SW 1271 (cell line): ENCODE measurements at places on chromosomes 13 and 19.
A peak's percentile ranks its signal among the peaks of the same experiment; 100 is the strongest.

GRCh38 chr13:33280923-33281322, 4.6 kb downstream of the STARD13 start:
- DNase-seq: no peak

DNA sequence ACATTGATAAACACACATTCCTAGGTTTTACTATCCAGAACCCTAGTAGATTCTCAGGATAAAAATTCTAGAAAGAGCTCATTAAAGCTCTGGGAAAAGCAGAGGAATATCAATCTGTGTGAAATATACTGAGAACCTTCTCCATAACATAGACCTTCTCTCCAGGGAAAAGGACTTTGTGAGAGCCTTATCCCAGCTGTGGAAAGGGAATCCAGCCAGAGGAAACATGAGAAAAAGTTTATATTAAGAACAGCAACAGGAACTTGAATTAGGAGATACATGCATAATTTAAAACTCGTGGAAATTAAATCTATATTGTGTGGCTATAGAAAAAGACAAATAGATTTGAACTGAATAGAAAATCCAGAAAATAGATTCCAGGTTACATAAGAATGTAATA, 1639.9 kb downstream of the EFNB2 start:
- DNase-seq: no peak

DNA sequence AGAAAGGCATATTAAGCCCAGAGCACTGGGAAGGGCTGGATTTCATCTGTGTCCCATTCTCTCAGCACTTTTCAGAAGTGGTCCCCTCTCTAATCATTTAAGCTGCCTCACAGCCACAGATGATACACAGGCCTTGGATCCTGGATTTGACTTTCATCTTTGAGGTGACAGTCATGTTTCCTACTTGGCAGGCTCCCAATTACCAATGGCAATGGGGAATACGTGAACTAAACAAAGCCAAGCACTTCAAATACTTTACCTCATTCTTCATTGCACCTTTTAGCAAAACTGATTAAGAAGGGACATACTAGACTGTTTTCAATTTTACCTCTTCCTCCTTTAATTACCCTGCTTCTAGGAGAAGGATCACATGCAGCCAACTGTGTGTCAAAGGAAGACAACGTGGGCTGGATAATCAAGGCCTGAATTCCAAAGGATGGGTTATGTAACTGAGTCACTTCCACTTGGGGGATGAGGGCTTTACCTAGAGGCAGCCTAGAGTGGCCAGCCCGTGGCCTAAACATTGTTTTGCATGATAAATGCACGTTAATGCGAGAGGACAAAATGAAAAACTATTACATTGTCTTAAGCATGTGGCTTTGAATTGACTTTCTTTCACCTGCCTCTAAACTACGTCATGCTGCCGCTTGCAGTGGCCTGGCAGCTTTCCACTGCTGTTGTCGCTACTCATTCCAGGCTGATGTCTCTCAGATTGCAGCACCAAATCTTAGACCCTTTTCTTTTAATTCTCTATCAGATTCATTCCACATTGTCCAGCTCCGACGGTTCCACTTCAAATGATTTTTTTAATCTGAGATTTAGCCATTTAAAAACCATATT, 95.0 kb downstream of the KCTD12 start:
- no peak for DNase-seq

DNA sequence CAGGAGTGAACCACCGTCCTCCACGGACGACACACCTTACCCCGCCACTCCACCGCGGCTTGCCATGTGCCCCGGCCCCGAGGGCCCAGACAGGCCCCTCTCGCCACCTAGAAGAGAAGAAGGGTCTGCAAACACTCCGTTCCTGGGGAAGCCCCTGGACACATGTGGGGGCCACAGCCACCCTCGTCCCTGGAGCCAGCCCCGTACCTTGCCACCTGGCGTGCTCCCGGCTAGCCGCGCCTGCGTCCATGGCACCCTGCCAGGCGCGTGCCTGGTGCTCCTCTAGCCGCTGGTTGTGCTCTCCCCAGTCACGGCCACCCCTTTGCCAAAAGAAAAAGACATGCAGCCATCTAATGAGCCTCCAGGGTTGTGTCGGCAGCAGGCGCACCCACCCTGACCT, 19.9 kb upstream of the TINCR start:
- no peak for DNase-seq

DNA sequence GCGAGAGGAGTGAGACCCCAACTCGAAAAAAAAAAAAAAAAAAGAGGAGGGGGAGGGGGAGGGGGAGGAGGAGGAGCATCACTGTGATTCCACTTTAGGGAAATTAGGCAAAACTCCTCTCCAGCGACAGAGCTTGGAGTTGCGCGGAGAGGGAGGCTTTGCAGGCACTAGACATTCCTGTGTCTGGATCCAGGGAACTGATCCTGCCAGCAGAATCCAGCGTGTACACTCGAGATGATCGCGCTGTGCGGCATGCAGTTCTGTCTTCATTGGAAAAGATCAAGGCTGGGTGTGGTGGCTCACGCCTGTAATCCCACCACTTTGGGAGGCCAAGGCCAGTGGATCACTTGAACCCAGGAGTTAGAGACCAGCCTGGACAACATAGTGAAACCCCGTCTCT, 29.6 kb upstream of the KLF2 start:
- DNase-seq: no peak

GRCh38 chr13:75135325-75135825, 346.6 kb downstream of the TBC1D4 start:
- DNase-seq: peak; percentile 25

- DNase-seq: no peak
These were observed 476.9 kb upstream of the KLHL1 start for GRCh38 chr13:70585109-70585508.

DNA sequence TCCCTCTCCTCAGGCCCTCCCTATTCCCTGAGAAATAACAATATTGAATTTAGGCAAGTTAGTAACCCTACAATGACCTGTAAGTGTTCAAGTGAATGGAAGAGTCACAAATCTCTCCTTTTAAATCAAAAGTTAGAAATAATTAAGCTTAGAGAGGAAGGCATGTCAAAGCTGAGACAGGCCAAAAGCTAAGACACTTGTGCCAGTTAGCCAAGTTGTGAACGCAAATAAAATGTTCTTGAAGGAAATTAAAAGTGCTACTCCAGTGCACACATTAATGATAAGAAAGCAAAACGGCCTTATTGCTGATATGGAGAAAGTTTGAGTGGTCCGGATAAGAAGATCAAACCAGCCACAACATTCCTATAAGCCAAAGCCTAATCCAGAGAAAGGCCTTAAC, 120.9 kb downstream of the RBM26 start:
- no peak for DNase-seq

DNA sequence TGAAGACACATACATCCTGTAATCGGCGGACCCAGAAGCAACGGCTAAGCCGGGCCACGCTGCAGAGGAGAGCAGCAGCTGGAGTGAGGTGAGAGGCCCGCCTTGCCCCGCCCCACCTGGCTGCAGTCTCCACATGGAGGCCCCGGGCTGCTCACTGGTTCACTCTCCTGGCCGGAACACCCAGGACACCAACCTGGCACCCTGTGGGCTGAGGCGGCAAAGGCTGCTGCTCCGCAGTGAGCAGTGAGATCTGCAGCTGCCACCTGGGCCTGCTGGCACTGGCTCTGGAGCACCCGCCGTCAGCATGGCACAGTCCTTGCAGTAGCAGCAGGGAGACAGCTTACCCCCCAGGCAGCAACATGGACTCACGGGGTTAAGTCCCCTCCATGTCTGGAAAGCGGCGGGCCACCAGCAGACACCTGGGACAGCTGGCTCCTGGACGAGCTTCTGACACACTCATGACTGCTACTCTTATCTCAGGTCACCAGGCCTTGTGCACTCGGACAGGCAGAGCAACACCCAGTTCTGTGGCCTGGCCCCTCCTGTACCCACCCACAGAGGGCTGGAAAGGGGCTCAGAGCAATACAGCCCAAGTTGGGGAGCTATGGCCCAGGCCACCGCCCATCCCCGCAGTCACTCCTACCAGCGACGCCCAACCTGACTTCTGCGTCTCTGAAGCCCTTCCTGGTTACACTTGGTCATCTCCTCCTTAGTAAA, 13.2 kb upstream of the KPTN start:
- DNase-seq: no peak

GRCh38 chr13:101305981-101306411, 110.3 kb downstream of the NALCN start:
- DNase-seq: no peak

- no peak for DNase-seq
These were observed 7.5 kb downstream of the IL4I1 start for GRCh38 chr19:49889038-49889686.

- DNase-seq: no peak
These were observed 66.8 kb downstream of the FNDC3A start for GRCh38 chr13:49042476-49042875.

DNA sequence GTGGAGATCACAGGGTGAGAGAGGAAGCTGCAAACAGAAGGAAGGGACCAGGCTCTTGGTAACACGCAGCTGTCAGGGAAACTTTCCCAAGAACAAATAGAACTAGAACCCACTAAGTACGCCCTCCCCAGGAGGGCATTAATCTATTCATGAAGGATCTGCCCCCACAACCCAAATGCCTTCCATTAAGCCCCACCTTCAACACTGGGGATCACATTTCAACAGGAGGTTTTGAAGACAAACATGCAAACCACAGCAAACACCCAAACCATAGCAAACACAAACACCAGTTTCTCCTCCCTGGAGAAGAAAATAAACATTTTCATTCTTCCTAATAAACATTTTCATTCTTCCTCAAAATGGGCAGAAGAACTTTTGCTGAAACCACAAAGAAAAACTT, 329.6 kb downstream of the EFNB2 start:
- no peak for DNase-seq

DNA sequence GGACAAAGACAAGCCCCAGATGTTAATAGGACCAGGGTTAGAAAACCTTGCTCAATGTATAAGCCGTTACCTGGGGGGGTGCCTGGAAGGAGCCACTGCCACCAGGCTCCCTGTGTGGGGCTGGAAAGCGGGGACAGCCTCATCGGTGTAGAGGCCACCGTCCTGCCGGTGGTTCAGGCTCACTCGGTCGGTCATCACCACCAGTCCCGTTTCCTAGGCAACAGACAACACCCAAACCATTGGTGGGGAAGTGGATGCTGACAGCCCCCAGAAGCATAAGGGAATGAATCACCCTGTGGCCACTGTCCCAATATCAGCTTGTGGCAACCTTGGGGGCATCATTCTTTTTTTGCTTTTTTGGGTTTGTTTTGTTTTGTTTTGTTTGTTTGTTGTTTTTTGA, 55.8 kb downstream of the CPAMD8 start:
- no peak for DNase-seq

DNA sequence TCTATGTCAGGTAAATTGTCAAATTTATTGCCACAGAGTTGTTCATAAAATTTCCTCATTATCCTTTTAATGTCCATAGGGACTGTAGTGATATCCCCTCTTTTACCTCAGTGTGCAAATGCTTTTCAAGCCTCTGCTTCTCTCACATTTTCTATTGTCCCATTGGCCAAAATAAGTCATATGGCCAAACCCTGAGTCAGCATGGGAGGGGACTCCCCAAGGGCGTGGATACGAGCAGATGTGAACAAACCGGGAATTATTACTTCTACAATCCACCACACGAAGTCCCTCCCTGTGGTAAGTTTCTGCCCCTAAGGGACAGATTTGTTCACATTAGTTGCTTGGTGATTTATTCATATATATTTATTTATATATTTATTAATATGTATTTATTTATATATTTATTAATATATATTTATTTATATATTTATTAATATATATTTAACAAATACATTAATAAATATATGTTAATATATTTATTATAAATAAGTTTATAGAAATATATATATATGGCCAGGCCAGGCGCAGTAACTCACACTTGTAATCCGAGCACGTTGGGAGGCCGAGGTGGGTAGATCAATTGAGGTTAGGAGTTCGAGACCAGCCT, 20.1 kb upstream of the CAMSAP3 start:
- DNase-seq: no peak

DNA sequence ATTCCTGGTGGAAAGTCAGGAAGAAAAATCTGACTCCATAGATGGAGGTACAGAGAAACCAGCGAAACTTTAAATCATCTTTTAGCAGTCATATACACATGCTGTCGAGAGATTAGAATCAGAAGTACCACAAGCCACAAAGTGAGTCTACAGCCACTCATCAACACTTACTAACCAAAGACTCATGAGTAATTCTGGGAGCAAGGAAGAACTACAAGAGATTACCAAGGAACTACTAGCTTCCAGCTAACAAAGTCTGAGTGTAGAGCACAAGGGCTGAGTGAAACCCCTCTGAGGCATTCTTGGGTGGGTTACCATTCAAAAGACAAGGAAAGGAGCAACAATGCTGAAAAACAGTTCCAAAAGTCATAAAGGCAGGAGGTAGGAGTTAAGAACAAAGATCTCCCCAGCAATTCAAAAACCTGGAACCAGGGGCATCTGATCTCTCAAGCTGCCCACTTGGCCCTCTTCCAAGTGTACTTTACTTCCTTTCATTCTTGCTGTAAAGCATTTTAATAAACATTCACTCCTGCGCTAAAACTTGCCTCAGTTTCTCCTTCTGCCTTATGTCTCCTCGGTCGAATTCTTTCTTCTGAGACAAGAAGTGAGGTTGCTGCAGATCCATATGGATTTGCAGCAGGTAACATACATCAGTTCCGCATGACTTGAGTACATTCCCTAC, 13.0 kb downstream of the RBM26 start:
- no peak for DNase-seq

DNA sequence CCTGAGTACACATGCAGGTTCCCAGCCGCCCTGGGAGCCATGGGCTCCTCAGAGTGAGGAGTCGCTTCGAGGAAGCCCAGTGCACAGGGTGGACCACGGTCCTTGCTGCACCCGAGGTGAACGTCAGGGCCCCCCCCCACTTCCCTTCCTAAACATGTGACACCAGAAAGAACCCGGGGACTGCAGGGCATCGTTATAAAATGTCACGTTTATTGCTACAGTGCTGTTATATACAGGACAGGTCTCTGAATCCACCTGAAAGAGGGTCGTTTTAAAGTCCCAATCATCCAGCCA, 3.8 kb upstream of the UQCR11 start:
- no peak for DNase-seq

DNA sequence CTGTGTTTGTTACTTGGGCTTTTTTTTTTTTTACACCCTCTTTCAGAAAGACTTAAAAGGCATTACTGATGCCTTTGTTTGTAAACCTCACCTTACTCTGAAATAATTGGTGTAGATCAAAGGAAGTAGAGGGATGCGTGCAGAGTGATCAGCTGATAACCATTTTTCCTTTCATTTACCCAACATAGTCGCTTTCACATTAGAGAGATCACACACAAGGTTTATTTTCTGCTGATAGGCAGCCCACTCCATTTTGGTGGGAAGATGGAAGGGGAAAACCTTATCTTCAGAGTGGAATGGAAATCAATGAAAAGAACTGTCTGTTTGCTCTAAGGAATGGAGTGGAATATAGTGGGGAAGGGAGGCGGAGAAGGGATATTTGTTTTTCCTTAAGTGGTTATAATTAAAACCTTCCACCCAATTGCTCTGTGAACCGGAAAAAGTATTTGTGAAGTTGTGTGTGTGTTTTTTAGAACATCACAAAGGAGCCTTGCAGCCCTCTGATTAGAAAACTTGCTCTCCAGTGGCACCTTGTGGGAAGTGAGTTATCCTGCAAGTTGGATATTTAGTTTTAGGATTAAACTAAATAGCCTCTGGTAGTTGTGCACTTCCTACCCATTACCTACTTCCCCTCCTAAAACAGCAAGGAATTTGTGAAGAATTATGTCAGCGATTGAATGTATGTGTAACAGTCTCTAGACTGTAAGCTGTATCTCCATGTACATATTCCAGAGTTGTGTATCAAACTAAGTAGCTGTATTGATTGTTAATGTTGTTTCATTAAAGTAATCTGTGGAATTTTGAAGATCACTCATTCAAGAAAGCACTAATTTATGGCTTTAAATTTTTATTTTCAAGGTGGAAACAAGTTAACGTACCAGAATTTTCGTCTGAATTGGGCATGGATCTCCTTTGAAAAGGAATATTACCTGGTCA, 76.8 kb downstream of the FREM2 start:
- DNase-seq: no peak
